Esophagus squamous epithelium (tissue), 5 donors: ENCODE measurements at places on chromosomes 3 and 15.

GRCh38 chr15:95169541-95170459 lies 938.4 kb downstream of the MCTP2 start:
- no peak for DNase-seq

GRCh38 chr15:52010633-52011595 lies 8.1 kb upstream of the MAPK6 start:
- DNase-seq: no peak

- DNase-seq: no peak
Measured at GRCh38 chr15:68176601-68177000, 28.5 kb downstream of the CALML4 start.

GRCh38 chr15:53841651-53842050 lies 82.2 kb upstream of the WDR72 start:
- no peak for DNase-seq

DNA sequence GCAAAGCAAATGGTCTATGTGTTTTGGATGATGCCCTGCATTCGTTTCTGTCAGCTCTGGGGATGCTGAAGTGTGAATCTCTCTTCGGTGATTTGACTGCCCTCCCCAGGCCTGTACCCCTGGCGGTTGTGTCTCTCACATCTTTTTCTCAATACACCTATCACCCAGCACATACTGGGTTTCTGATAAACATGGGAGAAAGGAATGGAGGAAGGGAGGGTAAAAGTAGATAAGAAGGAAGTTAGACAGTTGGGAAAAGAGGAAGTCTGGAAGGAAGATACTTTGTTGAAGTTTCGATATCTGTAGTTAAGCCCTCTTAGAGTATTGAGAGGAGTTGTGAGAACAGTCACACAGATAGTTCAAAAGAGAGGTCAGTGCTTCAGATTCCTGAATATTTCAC lies 35.8 kb upstream of the LRTM1 start:
- no peak for DNase-seq
